ENCODE measurements at places on chromosomes 2 and 18. TPM values are rescaled to one million over a fixed set of nuclear protein-coding genes. Genes with fewer than 3 reads are reported as not detected.

DNA sequence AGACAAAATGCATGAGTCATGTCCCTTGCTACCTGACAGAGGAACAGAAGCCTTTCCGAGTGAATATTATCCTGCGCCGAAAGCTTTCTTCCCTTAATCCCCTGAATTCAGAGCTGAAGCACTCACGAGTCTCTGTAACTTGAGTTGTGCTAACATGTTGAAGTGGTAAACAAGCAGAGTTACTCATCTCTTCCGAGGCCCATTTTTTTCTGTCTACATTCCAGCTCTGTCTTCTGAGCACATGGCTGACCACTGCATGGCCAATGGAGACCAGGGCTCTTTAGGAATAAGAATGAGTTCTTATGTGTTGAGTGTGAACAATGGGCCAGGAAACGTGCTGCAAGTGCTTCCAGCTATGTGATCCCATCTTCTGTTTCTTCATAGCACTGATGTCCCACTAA is 73.1 kb upstream of the PID1 start:
- no peak overlapping the region for H3K4me3 ChIP-seq
- no peak for DNase-seq
- H3K4me1 ChIP-seq: no peaks in the 10 kb centered on the region

GRCh38 chr2:148903294-148903693 is 28.3 kb downstream of the KIF5C start:
- no peak for DNase-seq
- H3K4me1 ChIP-seq: no peaks in the 10 kb centered on the region
- H3K27me3 ChIP-seq: no peaks in the 10 kb centered on the region
- no peak overlapping the region for H3K4me3 ChIP-seq

DNA sequence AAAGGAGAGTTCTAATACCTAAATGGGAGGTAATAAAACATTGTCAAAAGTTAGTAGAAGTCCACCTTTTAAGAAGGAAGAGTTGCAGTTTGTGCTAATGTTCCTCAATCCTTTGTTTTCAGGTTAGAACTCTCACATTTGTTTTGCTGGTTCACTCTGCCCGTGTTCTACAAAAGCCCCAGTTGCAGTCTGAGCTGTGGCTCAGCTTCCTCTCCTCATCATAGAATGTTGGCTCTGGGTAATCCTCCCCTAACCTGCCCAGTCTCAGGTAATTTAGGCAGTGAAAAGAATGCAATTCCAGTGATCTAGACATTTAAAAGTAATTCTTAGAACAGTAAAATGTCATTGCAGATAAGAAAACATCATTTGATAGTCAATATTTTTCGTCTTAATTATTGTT is 1410.4 kb upstream of the ZEB2 start:
- H3K27me3 ChIP-seq: no peaks in the 10 kb centered on the region
- DNase-seq: no peak
- H3K27ac ChIP-seq: no peak overlapping the region
- H3K36me3 ChIP-seq: no peaks in the 10 kb centered on the region
- no peak overlapping the region for H3K4me3 ChIP-seq

- H3K4me3 ChIP-seq: no peak overlapping the region
- peaks cover 33% of the 10 kb centered on the region for H3K4me1 ChIP-seq
- no peaks in the 10 kb centered on the region for H3K36me3 ChIP-seq
- no peak overlapping the region for H3K27ac ChIP-seq
- DNase-seq: no peak
Measured at GRCh38 chr2:108579623-108580022, 45.4 kb downstream of the LIMS1 start.

- H3K36me3 ChIP-seq: no peaks in the 10 kb centered on the region
- DNase-seq: no peak
- peaks cover 5% of the 10 kb centered on the region for H3K27me3 ChIP-seq
- no peak overlapping the region for H3K27ac ChIP-seq
Measured at GRCh38 chr2:10265329-10266132, 37.2 kb upstream of the HPCAL1 start.

DNA sequence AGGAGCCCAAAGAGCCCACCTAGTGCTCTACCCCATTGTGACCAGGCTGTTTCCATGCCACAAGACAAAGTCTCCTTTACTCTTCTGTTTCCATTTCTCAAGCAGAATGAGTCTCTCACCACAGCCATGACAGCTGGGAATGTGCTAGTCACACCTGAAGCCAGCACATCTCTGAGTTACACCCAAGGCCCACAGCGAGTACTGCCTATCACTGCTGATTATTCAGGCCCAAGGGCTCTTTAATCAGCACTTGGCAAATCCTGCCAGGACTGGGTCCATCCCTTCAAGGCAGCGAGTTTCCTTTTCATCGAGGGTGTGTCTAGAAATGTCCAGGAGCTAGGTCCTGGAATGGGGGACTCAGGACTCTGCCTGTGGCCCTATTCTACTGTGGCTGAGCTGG is 14.6 kb upstream of the PPP1R1C start:
- H3K4me1 ChIP-seq: no peaks in the 10 kb centered on the region
- H3K36me3 ChIP-seq: no peaks in the 10 kb centered on the region
- no peak overlapping the region for H3K4me3 ChIP-seq
- no peak overlapping the region for H3K27ac ChIP-seq
- no peak for DNase-seq

DNA sequence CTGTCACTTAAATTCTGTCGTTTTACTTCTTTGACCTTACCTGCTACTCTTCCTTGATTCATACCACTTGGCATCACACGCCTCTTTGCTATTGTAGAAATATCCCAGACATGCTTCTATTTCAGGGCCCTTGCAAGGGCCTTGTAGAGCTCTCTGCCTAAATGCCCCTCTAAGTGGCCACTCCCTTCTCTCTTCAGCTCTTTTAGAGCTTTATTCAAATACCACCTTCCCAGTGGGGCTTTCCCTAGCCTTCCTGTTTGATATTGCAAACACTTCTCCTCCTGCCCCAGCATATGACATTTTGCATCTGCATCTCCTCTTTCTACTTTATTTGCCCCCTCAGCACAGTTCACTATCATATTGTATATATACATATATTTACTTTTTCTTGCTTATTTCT is 54.0 kb downstream of the PELI1 start:
- no peak for DNase-seq
- H3K27me3 ChIP-seq: no peaks in the 10 kb centered on the region
- no peak overlapping the region for H3K27ac ChIP-seq

DNA sequence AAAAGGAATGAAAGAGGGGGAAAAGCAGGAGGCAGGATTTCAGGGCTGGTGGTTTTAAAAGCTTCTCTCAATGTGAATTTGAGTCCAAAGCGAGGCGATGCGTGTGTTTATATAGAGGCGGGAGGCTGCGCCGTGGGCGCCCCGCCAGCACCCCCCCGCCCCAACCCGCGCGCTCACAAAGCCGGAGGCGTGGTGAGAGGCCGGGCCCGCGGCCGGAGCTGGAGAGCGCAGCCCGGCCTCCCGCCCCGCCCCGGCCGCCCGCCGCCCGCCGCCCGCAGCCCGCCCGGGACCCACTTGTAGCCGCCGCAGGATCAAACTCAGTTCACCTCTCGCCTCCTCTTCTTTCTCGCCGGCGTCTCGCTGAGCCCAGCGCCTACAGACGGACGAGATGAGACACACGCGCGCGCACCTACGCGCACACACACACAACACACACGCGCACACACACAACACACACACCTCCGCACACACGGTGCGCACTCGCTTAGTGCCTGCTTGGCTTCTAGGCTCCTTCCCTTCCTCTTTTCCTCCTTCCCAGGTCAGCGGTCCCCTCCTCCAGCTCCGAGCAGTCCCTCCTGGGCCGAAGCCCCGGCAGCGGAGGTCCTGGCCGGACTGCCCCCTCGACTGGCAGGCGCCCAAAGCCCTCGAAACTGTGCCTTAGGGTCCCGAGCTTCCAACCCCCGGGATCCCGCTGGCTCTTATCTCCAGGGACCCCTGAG is 1.3 kb upstream of the CYP26B1 start:
- H3K4me1 ChIP-seq: peaks cover 34% of the 10 kb centered on the region
- H3K36me3 ChIP-seq: peaks cover 6% of the 10 kb centered on the region
- H3K4me3 ChIP-seq: peak overlapping the region; percentile 63
- peak; percentile 16 for DNase-seq
- H3K27me3 ChIP-seq: peaks cover 63% of the 10 kb centered on the region

- no peak overlapping the region for H3K4me3 ChIP-seq
- H3K4me1 ChIP-seq: peaks cover 8% of the 10 kb centered on the region
Measured at GRCh38 chr2:25201265-25201664, 32.9 kb upstream of the POMC start.

DNA sequence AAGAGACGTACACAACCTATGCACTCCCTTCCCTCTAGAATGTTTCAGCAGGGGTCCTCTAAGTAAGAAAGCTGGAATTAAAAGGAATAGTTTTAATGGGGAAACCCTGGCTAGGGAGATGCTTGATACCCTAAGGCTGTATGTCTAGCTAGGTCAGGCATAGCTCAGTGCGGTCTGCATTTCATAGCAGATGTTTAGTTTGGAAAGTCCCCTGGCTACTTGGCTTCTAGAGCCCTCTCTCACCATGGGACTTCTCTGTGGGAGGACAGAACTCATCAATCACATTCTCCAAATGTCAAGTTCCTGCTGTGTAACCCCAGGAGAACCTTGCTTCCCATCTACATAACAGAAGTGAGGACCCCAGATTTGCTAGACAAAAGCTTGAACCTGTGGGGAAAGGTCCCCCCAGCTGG is 24.1 kb upstream of the ANXA4 start:
- peaks cover 15% of the 10 kb centered on the region for H3K4me1 ChIP-seq
- H3K27ac ChIP-seq: no peak overlapping the region
- H3K27me3 ChIP-seq: no peaks in the 10 kb centered on the region

GRCh38 chr18:75204732-75205513 is 4.0 kb downstream of the PTGR3 start:
- peak overlapping the region; percentile 44 for H3K4me3 ChIP-seq
- H3K27ac ChIP-seq: no peak overlapping the region
- peaks cover 44% of the 10 kb centered on the region for H3K4me1 ChIP-seq
- H3K36me3 ChIP-seq: peaks cover 39% of the 10 kb centered on the region
- DNase-seq: no peak

DNA sequence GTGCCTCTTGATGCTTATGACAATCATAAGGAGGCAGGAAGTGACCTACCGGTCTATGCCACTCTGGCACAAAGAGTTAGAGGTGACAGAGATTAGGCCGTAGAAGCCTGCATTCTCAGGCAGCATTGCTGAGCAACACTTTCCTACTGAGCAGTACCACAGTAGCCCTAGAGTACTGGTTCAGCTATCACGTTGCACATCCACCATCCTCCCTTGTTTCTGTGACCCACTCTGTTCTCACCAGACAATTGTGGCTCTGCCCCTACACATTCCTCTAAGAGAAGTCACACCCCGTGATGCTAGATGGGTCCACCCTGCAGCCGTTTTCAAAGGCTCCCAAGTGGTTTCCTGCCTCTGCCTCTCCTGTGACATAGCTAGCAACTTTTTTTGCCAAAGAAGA is 22.6 kb upstream of the SUCLG1 start:
- peaks cover 7% of the 10 kb centered on the region for H3K4me1 ChIP-seq
- peak; percentile 18 for DNase-seq
- no peaks in the 10 kb centered on the region for H3K36me3 ChIP-seq
- H3K4me3 ChIP-seq: no peak overlapping the region
- H3K27ac ChIP-seq: no peak overlapping the region

DNA sequence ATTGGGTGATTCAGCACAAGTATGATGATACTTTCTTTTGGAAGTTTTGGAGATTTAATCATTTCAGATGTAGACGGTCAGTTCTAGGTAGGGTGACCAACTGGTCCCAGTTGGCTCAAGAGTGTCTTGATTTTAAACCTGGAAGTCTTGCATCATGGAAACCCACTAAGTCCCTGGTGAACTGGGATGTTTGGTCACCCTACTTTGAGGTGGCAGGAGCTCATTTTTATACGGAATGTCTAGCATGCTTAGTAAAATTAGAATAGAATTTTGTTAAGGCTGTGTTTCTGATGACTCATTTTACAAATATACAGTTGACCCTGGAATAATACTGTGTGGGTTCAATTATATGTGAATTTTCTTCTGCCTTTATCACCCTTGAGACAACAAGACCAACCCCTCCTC is 61.5 kb upstream of the DOCK10 start:
- H3K4me1 ChIP-seq: no peaks in the 10 kb centered on the region
- no peak overlapping the region for H3K27ac ChIP-seq
- H3K27me3 ChIP-seq: no peaks in the 10 kb centered on the region
- no peak for DNase-seq
- no peak overlapping the region for H3K4me3 ChIP-seq
- no peaks in the 10 kb centered on the region for H3K36me3 ChIP-seq

DNA sequence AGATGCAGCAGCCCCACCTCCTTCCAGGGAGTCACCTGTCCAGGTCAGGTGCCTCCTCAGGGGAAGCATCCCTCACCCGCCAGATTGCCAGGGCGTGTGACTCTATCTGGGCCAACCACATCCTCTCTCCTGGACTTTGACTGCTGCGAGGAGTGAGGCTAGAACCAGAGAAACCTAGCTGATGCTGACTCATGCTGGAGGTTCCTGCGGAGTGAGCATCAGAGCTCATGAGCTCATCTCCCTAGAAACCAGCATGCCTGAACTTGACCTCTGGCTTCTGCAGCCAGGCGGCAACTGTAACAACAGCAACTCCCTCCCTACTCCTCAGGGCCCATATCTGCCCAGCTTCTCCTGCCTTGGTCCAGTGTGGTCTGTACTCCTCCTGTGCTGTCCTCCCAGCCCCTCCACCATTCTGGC is 28.3 kb upstream of the NT5DC4 start:
- H3K27ac ChIP-seq: peak overlapping the region; percentile 90
- peak; percentile 86 for DNase-seq
- H3K4me1 ChIP-seq: peaks cover 36% of the 10 kb centered on the region
- no peaks in the 10 kb centered on the region for H3K27me3 ChIP-seq

- H3K4me3 ChIP-seq: no peak overlapping the region
- no peaks in the 10 kb centered on the region for H3K4me1 ChIP-seq
- H3K27ac ChIP-seq: no peak overlapping the region
- DNase-seq: no peak
- no peaks in the 10 kb centered on the region for H3K27me3 ChIP-seq
- peaks cover 26% of the 10 kb centered on the region for H3K36me3 ChIP-seq
Measured at GRCh38 chr18:70135604-70136003, 69.9 kb downstream of the RTTN start.

GRCh38 chr2:215431778-215432758 is 3.8 kb downstream of the FN1 start:
- no peaks in the 10 kb centered on the region for H3K36me3 ChIP-seq
- H3K27me3 ChIP-seq: peaks cover 56% of the 10 kb centered on the region
- no peak overlapping the region for H3K27ac ChIP-seq

DNA sequence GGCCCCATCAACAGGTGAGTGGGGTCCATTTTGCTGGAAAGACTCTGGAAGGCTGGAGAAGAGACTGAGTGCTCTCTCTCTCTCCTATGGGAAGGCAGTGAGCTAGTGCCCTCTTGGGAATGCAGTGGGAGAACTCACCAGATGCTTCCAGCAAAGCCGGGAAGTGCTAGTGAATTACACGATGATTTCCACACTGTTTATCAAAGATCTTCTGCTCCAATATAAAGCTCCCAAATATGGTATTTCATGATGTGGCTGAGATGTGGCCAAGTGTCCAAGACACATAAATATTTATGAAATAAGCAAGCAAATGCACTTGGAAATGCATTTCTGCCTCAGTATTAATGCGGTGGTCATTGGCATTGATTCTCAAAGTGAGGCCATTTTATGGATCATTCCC is 135.9 kb downstream of the VAPA start:
- H3K4me3 ChIP-seq: no peak overlapping the region
- H3K4me1 ChIP-seq: no peaks in the 10 kb centered on the region
- DNase-seq: no peak
- H3K27me3 ChIP-seq: no peaks in the 10 kb centered on the region

- DNase-seq: no peak
- H3K36me3 ChIP-seq: no peaks in the 10 kb centered on the region
- no peak overlapping the region for H3K4me3 ChIP-seq
- no peak overlapping the region for H3K27ac ChIP-seq
- H3K4me1 ChIP-seq: no peaks in the 10 kb centered on the region
Measured at GRCh38 chr2:10920764-10921388, 9.1 kb downstream of the KCNF1 start.

Gene PLEK
- 9.5 TPM for total RNA-seq

Gene NDUFB3
- 133 TPM for total RNA-seq

Gene ASB18
- total RNA-seq: not detected

Gene KRTCAP3
- total RNA-seq: 7.5 TPM

Gene FOXI3
- total RNA-seq: not detected

Gene DPYSL5
- total RNA-seq: not detected

Gene CNTNAP5
- not detected for total RNA-seq

All from activated CD4-positive, alpha-beta memory T cell treated with anti-CD3 and anti-CD28 coated beads, Interleukin-2, amount 10 ng/mL, durations not matched to agents 7 days and 5 days (primary cell).